ENCODE measurements at places on chromosomes 7 and 10.

DNA sequence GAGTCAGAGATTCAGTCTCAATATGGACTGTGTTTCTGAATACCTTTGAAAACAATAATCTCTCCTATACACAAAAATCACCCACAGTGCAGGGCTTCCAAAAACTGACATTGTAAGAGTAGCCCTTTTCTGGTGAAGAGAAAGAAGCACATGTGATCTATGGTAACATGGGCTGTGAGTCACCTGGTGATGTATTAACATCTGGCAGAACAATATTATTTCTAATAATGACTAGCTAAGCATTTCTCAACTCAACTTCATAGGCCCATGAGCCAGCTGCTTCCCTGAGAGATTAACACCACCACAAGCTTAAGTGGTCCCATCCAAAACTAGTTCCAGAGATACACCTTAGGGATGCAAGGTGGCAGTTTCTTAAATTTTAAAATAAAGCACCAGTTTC, 331.0 kb upstream of the NRP1 start:
- DNase-seq, result no peak

DNA sequence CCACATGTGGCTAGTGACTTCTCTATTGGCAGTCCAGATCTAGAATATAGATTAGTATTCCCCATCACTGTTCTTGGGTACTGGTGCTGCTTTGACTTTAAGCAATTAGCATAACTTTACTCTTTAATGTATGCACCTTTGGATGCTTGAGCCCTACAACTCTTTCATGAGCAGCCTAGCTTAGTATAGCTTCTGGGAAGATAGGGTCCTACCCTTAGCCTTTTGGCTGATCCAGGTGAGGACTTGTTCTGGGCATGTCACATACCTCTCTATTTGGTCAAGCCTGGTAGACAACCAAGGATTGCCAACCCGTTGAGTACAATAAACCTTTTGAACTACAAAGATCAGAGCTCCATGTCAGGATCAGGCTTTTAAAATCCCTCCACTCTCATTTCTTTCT, 17.7 kb downstream of the PCGF5 start:
- DNase-seq, result no peak

DNA sequence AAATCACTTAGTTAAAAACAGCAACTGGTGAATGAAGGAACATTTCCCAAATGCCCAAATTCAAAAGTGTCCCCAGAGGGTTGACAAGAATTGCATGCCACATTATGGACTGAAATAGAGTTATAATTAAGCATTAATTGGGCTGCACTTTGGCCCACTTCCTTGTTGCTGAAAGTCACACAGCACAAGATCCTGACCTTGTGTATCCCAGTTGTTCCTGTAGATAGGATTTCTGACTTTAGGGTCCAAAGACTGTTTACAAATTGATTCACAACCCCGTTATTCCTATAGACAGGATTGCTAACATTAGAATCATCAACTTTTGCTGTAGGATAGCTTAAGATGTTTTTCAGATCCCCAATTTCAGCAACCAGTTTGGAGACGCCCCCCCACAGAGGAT, 31.5 kb upstream of the NPFFR1 start:
- no peak for DNase-seq

GRCh38 chr7:42627626-42628025, 284.2 kb downstream of the C7orf25 start:
- no peak for DNase-seq

Data from HAP-1 (cell line).